ENCODE measurements at places on chromosomes 2 and 18.

DNA sequence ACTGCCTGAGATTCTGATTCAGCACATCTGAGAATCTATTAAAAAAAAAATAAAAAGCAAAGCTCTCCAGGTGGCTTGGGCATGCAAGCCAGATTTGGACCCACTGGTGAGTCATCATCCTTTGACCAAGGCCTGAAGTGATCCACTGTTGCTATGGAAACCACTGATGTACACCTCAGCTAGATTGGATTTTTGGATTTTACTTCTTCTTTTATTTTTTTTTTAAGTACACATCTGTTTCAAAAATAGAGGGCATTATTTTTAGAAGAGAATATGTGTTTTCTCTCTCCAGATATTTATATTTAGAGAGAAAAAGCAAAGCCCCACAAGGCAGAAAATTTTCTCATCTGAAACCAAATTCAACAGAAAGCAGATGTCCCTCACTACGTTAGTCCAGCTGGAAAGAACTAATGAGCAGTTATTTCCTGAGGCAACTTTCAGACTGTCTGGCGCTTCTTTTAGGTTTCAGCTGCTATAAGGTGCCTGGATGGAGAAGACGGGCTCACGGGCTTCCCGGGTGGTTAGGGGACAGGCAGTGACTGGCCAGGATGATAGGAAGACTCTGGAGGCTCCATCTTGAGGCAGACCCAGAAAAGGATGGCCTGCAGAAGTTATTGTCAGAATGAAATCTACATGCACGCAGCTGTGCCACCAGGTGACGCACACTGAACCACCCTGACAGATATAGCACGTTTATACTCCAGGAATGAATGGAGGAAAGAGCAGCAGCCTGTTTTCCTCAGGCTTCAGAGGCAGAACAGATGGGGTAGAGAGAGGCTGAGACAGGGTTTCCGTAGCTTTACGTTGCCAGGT is 50.5 kb downstream of the MRPL35 start:
- ATAC-seq, result peak; percentile 47

- ATAC-seq, result no peak
Measured at GRCh38 chr2:45728458-45728942, 77.0 kb downstream of the PRKCE start.

GRCh38 chr2:234074751-234075517 is 24.4 kb downstream of the SPP2 start:
- ATAC-seq, result no peak

GRCh38 chr2:235257590-235257989 is 236.3 kb upstream of the AGAP1 start:
- ATAC-seq, result no peak

GRCh38 chr2:168328421-168328820 is 81.0 kb upstream of the STK39 start:
- no peak for ATAC-seq

DNA sequence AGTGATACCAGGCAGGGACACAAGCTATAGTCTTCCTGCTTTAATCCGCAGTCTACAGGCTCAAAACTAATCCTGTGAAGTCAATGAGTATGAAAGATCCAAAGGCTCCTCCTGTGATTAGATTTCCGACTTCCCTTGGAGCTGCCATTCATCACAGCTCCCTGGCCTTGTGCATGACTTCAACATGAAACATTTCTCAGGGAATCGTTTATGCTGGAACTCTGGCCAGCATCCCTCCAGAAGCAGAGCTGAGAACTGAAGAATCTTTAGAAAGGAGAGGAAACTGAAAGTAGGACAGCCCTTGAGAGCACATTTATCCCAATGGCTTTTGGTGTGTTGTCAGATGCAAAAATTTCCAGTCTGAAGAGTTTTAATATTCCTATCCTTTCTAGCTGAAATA is 84.3 kb upstream of the SESTD1 start:
- ATAC-seq, result no peak

DNA sequence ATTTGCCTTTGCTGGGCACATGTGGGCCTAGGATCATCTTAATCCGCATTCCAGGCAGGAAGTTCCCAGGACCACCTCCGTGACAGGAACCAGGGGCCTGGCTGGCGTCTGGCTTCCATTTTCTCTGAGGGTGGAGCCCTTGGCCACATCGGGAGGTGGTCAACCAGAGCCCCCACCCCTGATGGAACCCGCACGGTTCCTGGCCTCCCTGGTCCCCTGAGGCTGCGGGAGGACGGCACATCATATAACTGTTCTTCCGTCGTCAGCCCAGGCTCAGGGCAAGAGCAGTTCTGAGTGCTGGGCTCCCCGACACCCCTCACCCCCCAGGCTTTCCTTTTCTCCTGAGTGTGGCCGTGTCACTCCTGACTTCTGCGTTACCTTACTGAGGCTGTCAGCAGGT is 13.5 kb downstream of the ESPNL start:
- no peak for ATAC-seq

- no peak for ATAC-seq
Measured at GRCh38 chr2:368386-368785, 80.5 kb upstream of the ALKAL2 start.

GRCh38 chr2:109613081-109613921 is 465 bp downstream of the SEPTIN10 start:
- peak; percentile 8 for ATAC-seq
